ENCODE measurements at places on chromosomes 1 and 21.

DNA sequence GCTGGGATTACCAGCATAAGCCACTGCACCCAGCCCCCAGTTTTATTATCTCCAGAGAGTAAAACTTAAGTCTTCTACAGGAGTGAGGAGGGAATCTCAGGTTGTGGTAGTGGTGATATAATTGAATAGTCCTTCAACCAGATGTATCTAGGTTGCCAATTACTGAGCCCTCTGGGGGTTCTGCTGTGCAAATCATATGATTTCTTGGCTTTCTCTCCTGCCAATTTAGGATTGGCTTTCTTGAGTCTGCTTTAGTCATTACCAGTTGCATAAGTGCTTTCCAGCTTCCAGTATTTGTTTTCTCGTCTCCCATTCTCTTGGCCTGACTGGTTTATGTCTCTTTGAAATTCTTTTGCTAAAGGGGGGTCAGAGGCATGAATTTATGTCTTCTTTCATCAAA, 11.1 kb downstream of the CPT2 start:
- DNase-seq, result no peak

GRCh38 chr1:40708750-40709099, 17.2 kb downstream of the NFYC start:
- DNase-seq, result no peak

GRCh38 chr1:181768211-181768929, 285.1 kb downstream of the CACNA1E start:
- DNase-seq, result no peak

DNA sequence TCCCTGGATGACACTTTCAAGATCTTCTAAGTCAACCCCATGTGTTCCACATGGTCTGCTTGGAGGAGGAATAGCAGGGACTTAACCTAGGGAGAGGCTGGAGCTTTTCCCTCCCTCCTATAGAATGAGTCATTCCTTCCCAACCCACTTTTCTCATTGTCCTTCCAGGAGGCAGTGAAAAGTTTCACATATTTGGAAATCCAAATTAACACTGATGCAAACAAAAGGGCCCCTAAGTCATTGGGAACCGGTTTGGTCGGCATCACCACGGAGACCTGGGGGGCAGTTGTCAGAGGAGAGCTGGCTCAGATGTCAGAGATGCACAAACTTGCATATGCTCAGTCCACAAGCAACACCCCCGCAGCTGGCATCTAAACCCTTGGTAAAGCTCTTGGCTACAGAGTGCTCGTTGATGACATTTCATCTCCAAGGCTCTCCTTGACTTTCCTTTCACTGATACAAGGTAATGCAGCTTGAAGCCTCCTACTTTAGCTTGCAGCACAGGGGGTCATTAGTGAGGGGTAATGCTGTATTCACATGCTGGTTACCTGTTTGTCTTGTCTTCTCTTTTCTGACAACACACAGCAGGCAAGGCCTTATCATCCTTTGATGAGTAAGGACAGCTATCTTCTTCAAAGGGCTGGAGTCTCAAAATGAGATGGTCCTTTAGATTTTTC, 12.3 kb upstream of the LRRC8D start:
- no peak for DNase-seq

GRCh38 chr21:30552782-30553181, 8.3 kb downstream of the KRTAP19-7 start:
- DNase-seq, result no peak

DNA sequence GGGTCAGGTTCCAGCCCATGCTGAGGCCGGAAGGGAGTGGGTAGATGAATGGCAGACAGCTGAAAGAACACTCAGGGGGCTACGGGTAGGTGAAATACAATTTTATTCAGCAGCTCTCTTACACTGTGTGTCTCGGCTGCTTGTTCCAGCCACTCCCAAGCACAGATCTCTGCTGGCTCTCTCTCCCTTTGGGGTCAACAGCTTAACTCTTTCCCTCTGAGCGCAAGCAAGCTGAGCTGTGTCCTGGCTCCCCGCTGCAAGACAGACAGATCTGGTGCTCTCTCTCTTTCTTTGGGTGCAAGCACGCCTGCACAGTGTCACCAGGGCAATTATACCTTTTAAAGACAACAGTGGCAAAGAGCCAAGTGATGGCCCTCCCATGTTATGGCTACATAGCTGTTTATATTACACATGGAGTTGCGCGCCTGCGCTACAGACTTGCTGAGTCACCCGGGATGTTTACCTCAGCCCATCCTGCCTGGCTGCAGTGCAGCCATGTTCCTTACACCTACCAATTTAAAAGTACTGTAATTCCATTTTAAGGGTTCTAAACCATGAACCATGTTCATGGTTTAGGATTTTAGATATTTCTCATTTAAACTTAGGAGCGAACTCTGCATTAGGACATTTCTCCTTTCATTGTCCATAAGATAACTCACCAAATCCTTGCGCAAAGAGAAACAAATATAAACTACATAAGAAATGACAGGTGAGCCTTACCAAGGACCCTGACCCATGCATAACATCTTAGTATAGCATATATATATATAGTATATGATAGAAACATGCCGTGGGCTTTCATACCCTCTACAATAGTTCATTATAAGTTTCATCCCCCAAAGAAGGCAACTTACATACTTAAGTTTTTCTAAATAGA, 396.5 kb downstream of the SMYD3 start:
- no peak for DNase-seq

DNA sequence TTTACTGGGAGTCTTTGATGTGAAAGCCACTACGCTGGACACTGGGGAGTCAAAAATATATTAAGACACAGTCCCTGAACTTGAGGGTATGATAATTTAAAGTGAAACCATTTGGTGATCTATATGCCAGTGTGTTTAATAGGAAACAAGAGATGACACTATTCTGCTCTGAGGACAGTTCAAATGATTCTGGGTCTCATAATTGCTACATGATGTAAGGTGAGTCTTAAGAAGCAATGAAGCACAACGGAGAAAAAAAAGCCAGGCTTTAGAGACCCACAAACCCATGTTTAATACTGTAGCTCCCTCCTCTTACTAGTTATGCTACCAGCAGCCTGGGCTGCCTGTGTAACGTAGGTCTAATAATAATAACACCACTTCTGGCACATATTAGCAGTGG, 14.2 kb upstream of the LRRC8D start:
- no peak for DNase-seq

DNA sequence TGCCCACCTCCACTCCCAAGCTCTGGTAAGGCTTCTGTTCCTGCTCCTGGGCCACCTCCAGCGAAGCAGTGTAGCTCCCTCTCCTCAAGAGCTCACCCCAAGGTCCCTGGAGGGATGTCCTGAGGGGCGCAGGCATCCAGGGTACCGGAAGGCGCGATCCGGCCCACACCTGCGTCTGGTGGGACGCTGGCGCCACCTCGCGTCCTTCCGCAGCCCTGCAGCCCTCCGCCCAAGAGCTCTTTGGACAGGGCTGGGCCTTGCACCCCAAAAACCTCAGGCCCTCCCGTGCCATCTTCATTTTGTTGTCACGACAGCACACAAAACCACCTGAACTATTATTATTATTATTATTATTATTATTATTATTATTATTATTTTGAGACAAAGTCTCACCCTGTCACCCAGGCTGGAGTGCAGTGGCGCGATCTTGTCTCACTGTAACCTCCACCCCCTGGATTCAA, 49.2 kb upstream of the PAX7 start:
- no peak for DNase-seq

GRCh38 chr1:85311818-85312217, 35.4 kb upstream of the BCL10 start:
- DNase-seq, result no peak
